ENCODE measurements at places on chromosomes 1 and 21. TPM values are rescaled to one million over a fixed set of nuclear protein-coding genes. Genes with fewer than 3 reads are reported as not detected.

Gene SPATA21
- total RNA-seq, result not detected

Gene TCHH
- total RNA-seq, result not detected

Gene GJA8
- total RNA-seq, result not detected

Gene CASP9
- 11.5 TPM for total RNA-seq

Gene SPSB1
- 11.0 TPM for total RNA-seq

Gene SIPA1L2
- 6.1 TPM for total RNA-seq

Gene ACKR1
- total RNA-seq, result not detected

Gene AGBL4
- total RNA-seq, result not detected

Gene LRRIQ3
- 1.1 TPM for total RNA-seq

GRCh38 chr1:14592004-14592631 is 6.4 kb upstream of the KAZN start:
- no peak for DNase-seq

DNA sequence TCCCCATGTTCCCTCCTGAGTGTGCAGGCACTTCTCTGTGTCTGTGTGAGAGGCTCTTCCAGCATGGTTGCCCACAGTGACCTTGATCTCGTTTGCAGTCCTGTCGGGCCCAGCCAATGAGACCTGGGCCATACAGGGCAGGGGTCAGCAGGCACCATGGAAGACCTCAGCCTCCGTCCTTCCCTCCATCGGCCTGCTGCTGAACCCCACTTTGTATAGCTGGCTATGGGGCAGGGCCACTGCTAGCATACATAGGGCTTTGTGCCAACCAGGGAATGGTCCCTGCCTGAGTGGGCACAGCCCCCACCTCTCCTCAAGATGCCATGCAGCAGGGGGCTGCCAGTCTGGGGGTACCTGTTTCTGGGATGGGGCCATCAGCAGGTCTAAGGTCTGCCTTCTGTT is 3.8 kb downstream of the C1orf35 start:
- no peak for DNase-seq

GRCh38 chr1:235622936-235623779 is 26.4 kb downstream of the GNG4 start:
- no peak for DNase-seq

GRCh38 chr1:173205146-173206051 is 1.7 kb downstream of the TNFSF4 start:
- peak; percentile 28 for DNase-seq

DNA sequence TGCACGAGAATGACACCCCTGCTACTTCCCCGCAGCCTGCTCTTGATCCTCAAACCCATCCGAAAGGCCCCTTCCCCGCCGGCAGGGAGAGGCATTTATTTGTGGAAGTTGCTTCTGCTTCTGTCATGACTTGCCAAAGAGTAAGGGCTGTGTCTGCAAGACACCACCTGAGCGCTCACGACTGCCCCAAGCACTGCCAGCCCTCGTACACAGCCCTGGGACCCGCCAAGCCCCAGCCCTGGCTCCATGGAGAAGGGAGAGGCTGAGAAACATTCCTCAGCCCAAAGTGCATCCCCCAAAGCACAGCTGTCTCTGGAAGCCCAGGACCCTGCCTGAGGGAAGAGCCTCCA is 6.3 kb upstream of the TPRG1L start:
- DNase-seq, result no peak

DNA sequence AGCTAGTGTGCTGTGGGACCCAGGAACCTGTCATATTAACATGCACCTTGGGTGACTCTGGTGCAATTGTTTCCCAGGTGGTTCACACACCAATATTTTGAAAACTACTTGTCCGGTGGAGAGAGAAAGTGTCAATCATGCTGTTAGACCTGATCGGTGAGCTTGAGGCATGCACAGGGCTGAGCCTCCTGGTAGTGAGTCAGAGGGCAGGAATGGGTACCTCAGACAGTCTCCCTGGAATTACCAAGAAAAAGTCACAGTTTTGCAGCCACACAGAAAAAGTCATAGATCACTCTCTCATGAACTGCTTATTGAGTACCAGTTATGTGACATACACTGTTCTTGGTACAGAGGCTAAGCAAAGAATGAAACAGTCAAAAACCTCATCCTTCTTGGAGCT is 140.1 kb upstream of the NFIA start:
- DNase-seq, result no peak

GRCh38 chr1:153386500-153386901 is 4.4 kb downstream of the S100A8 start:
- no peak for DNase-seq

GRCh38 chr1:46285730-46286477 is 17.5 kb downstream of the LRRC41 start:
- peak; percentile 67 for DNase-seq

GRCh38 chr1:80054129-80054528 is 1047.6 kb upstream of the ADGRL4 start:
- no peak for DNase-seq

DNA sequence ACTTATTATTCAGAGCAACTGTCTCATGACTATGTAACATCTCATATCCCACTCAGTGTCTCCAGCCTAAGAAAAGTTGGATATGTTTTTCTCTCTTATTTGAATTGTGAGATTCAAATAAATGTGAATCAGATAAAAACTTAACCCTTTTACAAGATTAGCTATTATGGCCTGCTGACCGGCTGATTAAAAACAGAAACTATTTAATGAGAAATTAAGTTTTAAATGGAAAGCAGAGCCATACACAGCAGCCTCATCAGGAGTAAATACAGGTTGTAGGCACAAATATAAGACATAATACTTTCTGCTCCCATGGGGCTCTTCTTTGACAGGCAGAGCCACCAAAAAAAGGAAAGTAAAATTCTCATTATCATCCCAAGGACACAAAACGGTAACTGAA is 307.0 kb upstream of the PRMT6 start:
- no peak for DNase-seq

GRCh38 chr1:224726441-224727182 is 110.5 kb downstream of the CNIH3 start:
- no peak for DNase-seq

- no peak for DNase-seq
Measured at GRCh38 chr1:17423781-17424245, 15.7 kb downstream of the RCC2 start.

- no peak for DNase-seq
Measured at GRCh38 chr1:152386940-152387339, 27.1 kb downstream of the CRNN start.

DNA sequence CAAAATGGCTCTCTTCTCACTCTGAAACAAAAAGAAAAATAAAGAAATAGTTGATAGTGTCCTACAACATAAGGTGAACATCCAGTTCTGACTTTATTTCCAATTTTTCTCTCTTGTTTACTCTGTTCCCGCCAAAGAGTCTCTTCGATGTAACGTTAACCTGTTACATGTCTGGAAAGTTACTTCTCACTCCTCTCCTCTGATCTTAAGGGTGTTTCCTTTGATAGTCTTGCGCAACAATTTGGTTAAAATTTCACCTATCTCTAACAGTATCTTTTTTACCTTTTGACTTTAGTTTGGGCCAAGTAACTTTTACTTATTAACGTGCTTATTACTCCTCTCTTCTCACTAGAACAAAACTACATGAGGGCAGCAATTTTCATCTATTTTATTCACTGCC is 1450.2 kb downstream of the BRINP3 start:
- DNase-seq, result no peak

DNA sequence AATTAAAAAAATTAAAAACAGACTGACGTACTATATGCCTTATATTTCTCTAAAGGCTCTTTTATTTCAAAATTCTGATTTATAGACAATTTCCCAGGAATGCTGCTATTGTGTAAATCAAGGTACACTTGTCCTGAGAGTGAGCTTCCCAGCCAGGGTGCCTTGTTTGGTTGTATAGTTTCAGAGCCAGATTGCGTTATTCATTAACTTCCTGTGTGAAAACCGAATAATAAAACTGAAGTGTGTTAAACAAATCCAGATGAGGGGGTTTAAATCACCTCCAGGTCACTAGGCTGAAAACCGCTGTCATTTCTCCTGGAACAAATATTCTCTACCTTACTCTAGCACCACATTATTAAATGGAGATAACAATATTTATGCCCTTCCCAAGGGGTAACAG is 68.7 kb downstream of the LMX1A start:
- DNase-seq, result no peak

All from activated CD4-positive, alpha-beta memory T cell treated with anti-CD3 and anti-CD28 coated beads for 36 hours (primary cell).